ENCODE measurements at places on chromosomes 1 and 21. TPM values are rescaled to one million over a fixed set of nuclear protein-coding genes. Genes with fewer than 3 reads are reported as not detected.

The SHISA4 gene
- 13.0 TPM for total RNA-seq

The FCRL5 gene
- total RNA-seq: not detected

The F5 gene
- not detected for total RNA-seq

The ECE1 gene
- 229 TPM for total RNA-seq

The LAMB3 gene
- 3.8 TPM for total RNA-seq

The BARHL2 gene
- total RNA-seq: not detected

The SMPDL3B gene
- total RNA-seq: 0.15 TPM

The DNAJC11 gene
- total RNA-seq: 27.9 TPM

The IVL gene
- total RNA-seq: not detected

All from epithelial cell of umbilical artery (primary cell).